ENCODE measurements at places on chromosomes 12 and 14. TPM values are rescaled to one million over a fixed set of nuclear protein-coding genes. Genes with fewer than 3 reads are reported as not detected.

FAM186B gene
- under 0.01 TPM for total RNA-seq

SPTB gene
- total RNA-seq: under 0.01 TPM

OTX2 gene
- not detected for total RNA-seq

TBX3 gene
- 114 TPM for total RNA-seq

KCNJ8 gene
- total RNA-seq: 19.4 TPM

SLC2A13 gene
- total RNA-seq: 18.7 TPM

KLRC2 gene
- not detected for total RNA-seq

Data from fibroblast of villous mesenchyme (primary cell).